ENCODE measurements at places on chromosomes 3 and 15. TPM values are rescaled to one million over a fixed set of nuclear protein-coding genes. Genes with fewer than 3 reads are reported as not detected.

Gene SYNPR
- not detected for total RNA-seq

Gene ZNF710
- 8.2 TPM for total RNA-seq

Gene SLC12A8
- total RNA-seq = 1.6 TPM

Gene EFCC1
- under 0.01 TPM for total RNA-seq

Gene SOX14
- total RNA-seq = not detected

Gene GOLGA8N
- total RNA-seq = 5.7 TPM

Gene A4GNT
- not detected for total RNA-seq

Gene C3orf70
- 1.5 TPM for total RNA-seq

Gene MUSTN1
- total RNA-seq = not detected

Gene MED12L
- total RNA-seq = 2.6 TPM

Gene MAPKAPK3
- total RNA-seq = 42.7 TPM

Gene TRIM42
- not detected for total RNA-seq
